CD8-positive, alpha-beta memory T cell (primary cell): ENCODE measurements at places on chromosomes 6 and 20.

- no peak for DNase-seq
Measured at GRCh38 chr6:47239546-47239945, 70.2 kb downstream of the TNFRSF21 start.

- no peak for DNase-seq
Measured at GRCh38 chr20:709991-710779, 34.6 kb upstream of the SCRT2 start.

GRCh38 chr6:110563711-110564110 is 87.3 kb upstream of the SLC22A16 start:
- no peak for DNase-seq

- peak; percentile 96 for DNase-seq
Measured at GRCh38 chr6:159726918-159727716, at the start of gene WTAP. WTAP (plus strand) TSS chr6:159727506; CDS start chr6:159736266, 8,760 bp downstream.

- no peak for DNase-seq
Measured at GRCh38 chr20:13661070-13661685, 22.4 kb upstream of the TASP1 start.
